ENCODE measurements at places on chromosomes 11 and 22.

DNA sequence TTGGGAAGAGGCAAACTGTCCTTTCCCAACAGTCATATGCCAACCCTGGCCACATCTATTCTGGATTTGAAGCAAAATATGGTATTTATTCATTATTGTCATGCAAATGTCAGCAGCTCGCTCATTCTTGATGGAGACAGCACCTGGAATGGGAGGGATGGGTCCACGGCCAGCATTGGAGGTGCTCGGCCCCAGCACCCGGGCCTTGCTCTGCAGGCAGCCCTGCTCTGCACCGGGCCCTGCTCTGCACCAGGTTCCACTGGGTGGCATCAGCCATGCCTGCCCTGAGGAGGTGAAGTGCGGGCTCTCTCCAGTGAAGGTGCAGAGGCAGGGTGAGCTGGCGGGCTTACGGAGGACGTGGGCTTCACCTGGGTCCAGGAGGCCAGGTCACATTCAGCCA lies 19.8 kb downstream of the LRP5 start:
- no peak for DNase-seq

DNA sequence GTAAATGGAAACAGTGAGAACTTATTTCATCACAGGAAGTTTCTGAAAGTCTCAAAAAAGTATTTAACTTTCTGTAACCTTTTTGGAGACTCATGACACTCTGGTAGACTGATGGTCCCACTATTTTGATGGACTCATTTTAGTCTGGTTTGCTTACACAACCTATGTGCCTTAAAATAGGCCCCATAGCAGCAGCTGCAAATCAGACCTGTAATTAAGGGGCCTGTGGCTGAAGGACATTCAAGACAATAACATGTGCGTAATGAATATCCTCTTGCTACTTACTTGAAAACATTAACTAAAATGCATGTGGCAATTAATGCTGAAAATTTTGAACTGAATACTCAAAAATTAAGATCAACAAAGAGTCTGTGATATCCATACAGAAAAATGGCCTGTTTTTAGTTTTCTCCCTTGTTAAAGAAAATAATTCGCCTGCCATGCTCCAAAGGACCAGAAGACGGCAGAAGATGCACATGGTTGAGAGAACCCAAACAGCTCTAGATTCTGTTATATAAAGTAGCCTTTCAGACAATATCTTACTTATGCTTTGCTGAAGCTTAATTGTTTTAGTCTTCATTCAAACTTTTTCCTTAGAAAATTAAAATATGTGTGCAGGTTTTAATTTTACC lies 568.5 kb downstream of the KCNA4 start:
- no peak for DNase-seq

GRCh38 chr11:117999354-117999993 lies 13.3 kb downstream of the IL10RA start:
- no peak for DNase-seq

DNA sequence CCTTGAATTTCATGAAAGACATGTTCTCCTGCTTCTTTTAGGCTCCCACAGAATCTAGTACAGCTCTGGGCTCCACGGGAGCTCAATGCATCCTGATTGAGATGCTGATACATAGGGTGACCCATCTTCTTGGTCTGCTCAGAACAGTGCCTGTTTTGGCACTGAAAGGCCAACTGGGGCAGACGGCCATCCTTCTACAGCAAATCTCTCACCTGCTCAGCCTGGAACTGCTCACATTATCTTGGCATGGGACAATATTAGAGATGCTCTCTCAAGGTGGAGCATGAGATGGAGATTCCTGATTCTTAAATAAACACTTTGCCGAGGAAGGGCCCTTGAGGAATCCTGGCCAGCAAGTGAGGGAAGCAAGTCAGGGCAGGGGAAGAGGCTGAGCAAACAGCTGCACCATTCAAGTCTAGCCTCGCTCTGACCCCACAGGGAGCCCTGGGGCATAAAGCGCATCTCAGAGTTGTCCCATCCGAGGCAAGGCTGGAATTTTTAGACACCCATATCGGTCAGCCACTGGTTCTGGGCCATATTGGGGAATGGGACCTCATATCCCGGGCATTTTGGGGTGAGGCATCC lies 58.4 kb upstream of the CSNK2A3 start:
- no peak for DNase-seq

DNA sequence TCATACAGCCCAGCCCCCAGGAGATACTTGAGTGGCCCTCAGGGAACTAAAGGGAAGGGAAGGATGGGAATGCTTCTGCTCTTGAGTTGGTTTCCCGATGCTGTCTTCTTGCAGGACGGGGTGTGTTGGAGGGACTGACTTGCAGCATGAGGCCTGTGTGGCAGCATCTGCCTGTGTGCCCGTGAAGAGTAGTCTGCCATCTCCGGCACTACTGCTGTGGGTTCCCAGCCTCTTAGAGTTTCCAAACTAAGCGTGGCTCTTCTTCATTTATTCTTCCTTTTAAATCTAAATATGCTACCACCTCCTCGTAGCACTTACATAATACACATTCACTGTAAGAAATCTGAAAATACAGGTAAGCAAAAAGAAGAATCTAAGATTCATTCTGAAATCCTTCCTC lies 12.8 kb downstream of the EXT2 start:
- no peak for DNase-seq

- no peak for DNase-seq
Observed at GRCh38 chr11:105953886-105954285, 68.2 kb downstream of the MSANTD4 start.

DNA sequence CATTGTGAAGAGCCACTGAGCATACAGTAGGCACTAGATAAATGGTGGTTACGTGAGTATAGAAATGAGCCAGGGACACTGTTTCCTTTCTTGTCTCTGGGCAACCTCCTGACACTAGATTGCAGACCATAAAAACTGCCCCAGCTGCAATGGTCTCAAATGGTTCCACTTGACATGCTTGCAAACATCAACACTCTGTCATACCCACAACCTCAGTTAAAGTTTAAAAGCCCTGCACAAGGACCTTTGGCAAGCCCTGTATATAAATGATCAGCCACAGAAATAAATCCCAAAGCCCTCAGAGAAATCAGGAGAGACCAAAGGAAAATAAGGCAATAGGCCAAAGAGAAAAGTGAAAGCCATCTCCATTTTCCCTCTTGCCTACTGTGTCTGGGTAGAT lies 20.7 kb downstream of the PLEKHA7 start:
- DNase-seq: no peak

Data from smooth muscle cell of the brain vasculature (primary cell).